ENCODE measurements at places on chromosomes 4 and X.

GRCh38 chr4:88919056-88919455, 137.9 kb downstream of the FAM13A start:
- no peak for DNase-seq

DNA sequence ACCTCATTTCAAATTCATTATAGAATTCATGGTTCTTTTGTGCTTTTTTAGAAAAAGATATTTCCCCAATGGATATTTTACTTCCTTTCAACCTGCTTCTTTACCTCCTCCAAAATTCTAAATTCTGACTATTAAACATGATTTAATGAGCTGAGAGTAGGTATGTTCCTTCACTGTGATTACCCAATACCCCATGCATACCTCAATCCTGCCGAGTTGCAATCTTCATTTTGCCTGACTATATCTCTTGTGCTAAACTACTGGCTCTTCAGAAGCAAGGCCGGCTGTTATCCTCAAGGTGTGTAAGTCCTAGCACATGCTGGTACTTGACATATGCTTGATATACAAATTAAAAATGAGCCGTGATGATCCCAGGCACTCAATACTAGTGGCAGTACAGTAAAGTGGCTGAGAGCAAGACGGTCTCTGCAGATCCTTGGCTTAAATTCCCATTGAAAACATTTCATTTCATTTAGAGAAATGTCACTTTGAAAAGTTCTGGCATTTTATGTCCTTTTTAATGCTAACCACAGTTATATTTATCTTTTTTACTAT, 320.4 kb downstream of the KCNIP4 start:
- DNase-seq = no peak

DNA sequence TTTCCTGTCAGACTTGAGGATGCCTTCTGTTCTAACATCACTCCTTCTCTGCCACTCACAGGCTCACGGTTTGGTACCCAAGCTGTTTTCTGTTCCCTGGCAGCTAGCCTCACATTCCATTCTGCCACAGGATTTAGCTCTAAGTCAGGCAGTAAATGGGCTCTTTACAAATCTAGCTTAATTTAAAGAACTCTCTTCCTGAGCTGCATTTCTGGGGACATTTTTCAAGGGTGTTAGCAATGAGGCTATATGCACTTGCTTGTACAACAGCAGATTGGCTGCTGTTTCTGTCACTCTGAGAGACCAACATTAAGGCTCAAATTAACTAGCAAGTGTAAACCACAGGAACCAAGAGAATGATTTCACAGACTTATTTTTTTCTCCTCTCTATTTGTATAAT, 337.8 kb upstream of the NOCT start:
- no peak for DNase-seq

DNA sequence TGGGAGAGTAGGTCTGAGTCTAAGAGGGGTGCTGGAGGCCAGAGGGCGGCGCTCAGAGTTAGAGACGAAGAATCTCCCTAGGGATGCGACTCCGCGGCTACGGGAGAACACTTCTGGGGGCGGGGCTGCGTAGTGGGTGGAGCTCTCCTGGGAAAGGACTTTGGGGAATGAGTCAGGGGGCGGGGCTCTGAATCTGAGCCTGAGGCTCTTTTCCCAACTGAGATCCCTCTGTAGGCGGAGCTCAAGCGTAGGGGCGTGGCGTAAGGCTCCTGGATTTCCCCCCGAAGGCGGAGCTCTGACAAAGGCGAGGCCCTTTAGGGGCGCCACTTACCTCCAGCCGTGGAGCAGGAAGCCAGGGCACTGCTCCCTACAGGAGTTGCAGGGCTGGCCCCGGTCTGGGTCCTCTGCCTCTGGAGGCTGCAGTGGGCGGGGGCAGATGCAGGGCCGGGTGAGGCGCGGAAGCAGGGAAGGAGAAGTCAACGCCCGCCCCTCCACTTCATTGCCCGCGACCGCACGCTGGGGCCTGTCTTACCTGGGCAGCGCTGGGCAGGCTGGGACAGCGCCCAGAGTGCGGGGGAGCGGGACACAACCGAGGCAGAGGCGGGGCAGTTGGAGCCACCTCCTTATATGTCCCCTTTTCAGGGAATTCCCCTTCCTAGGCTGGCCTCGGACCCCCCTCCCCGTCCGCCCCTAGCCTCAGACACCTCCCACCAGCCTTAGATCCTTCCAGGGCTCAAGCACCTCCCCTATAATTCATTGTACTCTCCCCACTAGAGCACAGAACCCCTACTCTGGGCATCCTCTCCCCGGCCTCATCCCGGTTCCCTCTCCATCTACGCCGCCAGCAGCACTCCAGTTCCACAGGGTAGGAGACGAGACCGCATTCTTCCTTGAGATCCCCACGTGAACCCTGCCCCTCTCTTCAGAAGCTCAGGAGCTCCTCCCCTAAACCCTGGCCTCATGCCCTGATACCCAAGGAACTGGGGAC, 1.6 kb downstream of the PRICKLE3 start:
- DNase-seq = peak; percentile 19

DNA sequence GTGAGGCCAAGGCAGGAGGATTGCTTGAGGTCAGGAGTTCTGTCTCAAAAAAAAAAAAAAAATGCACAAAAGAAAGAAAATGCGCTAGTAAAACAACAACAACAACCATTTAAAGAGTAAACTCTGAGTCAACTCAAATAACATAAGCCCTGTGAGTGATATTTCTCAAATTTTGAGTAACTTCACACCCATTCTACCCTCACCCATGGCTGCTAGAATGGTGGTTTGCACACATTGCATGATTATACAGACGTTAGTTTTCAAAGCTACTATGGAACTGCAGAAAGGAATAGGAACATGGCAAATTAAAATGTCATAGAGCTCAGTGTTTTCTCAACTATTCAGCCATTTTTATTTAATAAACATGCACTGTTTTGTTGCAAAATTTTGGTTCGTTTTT, 145.9 kb downstream of the OPHN1 start:
- DNase-seq = no peak

DNA sequence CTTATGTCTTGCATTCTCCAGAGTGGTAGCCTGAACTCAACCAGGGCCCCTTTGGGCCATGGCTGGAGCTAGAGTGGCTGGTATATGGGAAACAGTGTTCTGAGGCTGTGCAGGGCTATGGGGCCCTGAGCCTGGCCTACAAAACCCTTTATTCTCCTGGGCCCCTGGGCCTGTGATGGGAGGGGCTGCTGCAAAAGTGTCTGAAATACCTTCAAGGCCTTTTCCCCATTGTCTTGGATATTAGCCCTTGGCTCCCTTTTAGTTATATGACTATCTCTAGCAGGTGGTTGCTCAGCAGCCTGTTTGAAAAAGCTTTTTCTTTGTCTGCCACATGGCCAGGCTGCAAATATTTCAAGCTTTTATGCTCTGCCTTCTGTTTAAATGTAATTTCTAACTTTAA, 22.5 kb downstream of the APOOL start:
- no peak for DNase-seq

GRCh38 chrX:32195611-32196010, 1015.7 kb downstream of the DMD start:
- no peak for DNase-seq

DNA sequence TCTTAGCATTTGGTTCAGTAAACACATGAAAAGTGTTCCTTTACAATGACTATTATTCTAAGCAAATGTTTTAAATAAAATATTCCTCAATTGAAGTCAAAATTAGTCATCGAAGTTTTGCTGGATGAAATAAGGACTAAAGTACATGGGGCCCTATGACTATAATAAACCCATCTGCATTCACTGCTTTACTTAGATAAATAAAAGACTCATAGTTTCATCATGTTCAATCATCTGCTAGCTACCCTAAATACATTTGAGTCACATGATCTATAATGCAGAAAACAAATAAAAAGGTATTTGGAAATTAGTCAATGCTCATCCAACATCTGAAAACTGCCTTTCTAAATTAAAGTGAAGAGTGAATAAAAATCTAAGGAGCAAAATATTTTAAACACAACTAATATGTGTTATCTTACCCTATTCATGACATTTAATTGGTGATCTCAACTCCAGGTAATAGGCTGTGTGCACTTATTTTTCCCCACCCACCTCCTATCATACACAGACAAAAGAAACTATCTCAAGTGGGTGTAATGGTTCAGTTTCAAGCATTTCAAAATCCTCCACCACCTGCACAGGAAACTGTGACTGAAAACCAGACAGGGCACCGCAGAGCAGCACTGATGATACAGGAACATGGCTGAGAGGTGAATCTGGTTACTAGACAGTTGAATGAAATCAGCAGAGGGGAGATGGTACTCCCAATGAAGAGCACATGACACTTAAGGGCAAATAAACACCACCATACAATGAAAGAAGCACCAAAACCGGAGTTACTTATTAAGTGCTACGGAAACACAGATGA, 78.6 kb downstream of the CAMK2D start:
- DNase-seq = peak; percentile 36

- no peak for DNase-seq
These were observed 38.3 kb downstream of the NDNF start for GRCh38 chr4:121034017-121034416.

GRCh38 chr4:15992167-15992485, 29.2 kb upstream of the FGFBP2 start:
- no peak for DNase-seq

DNA sequence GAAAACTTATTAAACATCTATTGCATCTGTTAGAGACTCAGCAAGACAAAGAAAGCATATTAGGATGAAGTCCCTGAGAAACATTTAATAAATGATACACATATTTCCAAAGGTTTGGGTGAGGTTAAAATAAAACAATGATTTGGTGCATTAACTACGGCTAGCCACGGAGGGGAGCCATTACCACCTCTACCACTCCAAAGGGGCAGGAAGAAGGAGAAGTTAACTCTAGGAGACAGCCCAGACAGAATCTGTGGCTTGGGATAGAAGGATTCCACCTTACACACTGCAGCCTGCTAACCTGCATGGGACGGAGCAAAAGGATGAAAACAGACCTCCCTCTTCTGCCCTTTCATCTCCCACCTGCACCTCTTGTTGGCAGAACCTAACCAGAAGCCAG, 189.1 kb upstream of the C1QTNF7 start:
- DNase-seq = no peak

- no peak for DNase-seq
These were observed 12.3 kb downstream of the PGRMC2 start for GRCh38 chr4:128275346-128275745.

DNA sequence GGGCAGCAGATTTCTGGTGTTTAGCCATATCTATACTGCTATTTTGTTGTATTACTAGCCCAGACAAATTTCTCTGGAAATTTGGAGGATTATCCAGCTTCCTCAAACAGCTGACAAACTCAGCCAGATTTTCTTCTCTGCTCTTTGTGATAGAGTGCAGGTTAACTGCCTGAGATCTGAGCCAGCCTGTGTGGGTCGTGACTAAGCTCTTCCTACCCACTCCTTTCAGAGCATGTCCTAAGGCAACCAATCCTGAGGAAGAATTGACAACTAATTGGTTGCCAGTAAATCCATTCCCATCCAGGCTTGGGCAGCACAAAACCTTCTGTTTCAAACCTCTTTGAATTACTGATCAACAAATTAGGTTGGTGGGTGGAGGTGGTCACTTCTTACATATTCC, 2.5 kb upstream of the GABRA2 start:
- DNase-seq = no peak

- DNase-seq = no peak
These were observed 253.6 kb downstream of the CBLL2 start for GRCh38 chrX:22526339-22526738.

GRCh38 chrX:2583194-2584162, 82.7 kb upstream of the DHRSX start:
- DNase-seq = no peak

GRCh38 chr4:8395504-8396296, 44.8 kb downstream of the ACOX3 start:
- DNase-seq = no peak

GRCh38 chr4:118313098-118313497, 39.7 kb downstream of the PRSS12 start:
- DNase-seq = no peak

- no peak for DNase-seq
These were observed 626.7 kb upstream of the BOD1L1 start for GRCh38 chr4:14254252-14254651.

GRCh38 chrX:153902385-153902784, 2.1 kb upstream of the AVPR2 start:
- no peak for DNase-seq

Measured in T-helper 22 cell (primary cell).